Endothelial cell (in vitro differentiated cells): ENCODE measurements at places on chromosomes 2 and 18.

- DNase-seq, result no peak
Measured at GRCh38 chr2:101011152-101011551, 9.1 kb downstream of the RPL31 start.

- no peak for DNase-seq
Measured at GRCh38 chr2:148906124-148906523, 31.1 kb downstream of the KIF5C start.

GRCh38 chr2:73852020-73852419 lies 23.3 kb downstream of the STAMBP start:
- no peak for DNase-seq

- DNase-seq, result peak; percentile 11
Measured at GRCh38 chr2:53913721-53914120, 54.0 kb upstream of the GPR75 start.

DNA sequence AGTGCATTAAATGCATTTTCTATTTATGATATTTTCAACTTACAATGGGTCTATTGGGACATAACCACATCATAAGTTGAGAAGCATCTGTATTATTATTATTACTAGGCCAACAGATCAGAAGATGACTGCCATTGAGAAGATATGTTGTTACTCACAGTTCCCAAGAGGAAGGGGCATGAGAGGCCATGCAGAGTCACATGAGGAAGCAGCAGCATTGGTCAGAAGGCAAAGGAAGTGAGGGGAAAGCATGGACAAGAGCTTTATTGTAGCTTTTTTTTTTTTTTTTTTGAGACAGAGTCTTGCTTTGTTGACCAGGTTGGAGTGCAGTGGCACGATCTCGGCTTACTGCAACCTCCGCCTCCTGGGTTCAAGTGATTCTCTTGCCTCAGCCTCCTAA lies 66.2 kb upstream of the LCLAT1 start:
- no peak for DNase-seq

GRCh38 chr2:128348701-128349100 lies 30.0 kb upstream of the HS6ST1 start:
- no peak for DNase-seq

DNA sequence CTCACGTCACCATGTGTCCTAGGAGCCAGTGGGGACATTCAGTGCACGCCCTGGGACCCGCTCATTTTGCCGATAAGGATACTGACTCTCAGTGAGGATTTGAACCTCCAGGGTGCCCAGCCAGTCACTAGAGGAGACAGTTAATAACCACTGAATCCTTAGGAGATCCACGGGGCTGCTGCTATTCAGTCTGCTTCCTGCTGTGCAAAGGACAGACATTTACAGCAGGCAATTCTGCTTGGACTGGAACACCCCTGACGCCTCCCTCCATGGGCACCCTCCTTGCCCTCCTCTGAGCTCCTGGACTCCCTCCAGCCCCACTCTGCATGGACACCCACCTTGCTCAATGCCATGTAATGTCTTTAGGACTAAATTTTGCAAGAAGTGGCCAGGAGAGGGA lies 265.5 kb downstream of the EIPR1 start:
- DNase-seq, result no peak

- DNase-seq, result no peak
Measured at GRCh38 chr2:173161040-173161439, 85.4 kb downstream of the MAP3K20 start.

DNA sequence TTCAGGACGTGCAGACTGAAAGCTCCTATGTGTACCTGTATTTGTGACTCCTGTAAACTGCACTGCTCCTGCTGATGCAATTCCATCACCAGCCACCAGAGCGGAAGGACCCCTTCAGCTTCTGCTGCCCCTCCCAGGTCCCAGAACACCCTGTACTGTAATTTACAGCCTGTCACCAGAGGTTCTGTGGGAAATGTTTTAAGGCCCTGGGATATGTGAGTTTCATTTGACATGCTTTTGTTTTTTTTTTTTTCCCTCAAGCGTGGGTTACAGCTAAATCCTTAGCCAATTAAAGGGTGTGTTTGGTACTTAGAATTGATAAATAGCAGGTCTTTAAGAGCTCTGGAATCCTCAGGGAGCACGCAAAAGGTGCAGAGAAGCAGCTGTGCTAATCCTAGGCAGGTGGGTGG lies 79.4 kb downstream of the KCTD1 start:
- DNase-seq, result peak; percentile 55

GRCh38 chr2:94993176-94994062 lies 32.1 kb upstream of the MAL start:
- DNase-seq, result no peak

GRCh38 chr2:10226038-10226724 lies 76.5 kb upstream of the HPCAL1 start:
- DNase-seq, result no peak

DNA sequence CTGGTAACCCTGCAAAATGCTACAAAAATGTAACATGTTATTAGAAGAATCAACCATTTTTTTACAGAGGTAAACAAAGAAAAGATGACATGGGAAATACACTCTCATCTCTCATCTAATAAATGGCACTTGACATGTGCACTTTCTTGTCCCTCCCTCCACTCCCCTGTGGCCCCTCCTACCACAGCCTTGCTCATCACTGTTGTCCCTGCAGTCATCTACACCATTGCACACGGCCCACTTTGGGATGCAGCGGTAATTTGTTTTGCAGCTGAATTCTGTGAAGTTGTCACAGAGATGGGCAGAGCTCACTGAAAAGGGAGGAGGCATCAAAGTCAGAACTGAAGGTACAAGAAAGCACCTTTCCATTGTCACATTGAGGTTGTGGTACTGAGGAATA lies 103.6 kb downstream of the DHRS9 start:
- DNase-seq, result no peak

DNA sequence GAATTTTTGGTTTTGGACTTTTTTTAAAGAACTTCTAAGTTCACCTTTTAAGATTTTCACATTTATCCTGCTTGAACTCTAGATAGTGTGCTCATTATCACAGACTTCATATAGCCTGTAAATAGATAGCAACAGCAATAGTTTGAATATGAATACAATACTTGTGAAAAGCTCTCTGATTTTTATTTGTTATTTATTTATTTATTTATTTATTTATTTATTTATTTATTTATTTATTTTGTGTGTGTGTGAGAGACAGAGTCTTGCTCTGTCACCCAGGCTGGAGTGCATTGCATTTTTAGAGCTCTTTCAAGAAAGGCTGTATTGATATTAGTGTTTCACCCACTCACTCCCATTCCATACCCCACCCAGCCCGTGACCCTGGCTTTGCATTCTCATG lies 153.6 kb downstream of the CNTNAP5 start:
- DNase-seq, result no peak

GRCh38 chr2:37287966-37288365 lies 36.7 kb downstream of the PRKD3 start:
- no peak for DNase-seq

DNA sequence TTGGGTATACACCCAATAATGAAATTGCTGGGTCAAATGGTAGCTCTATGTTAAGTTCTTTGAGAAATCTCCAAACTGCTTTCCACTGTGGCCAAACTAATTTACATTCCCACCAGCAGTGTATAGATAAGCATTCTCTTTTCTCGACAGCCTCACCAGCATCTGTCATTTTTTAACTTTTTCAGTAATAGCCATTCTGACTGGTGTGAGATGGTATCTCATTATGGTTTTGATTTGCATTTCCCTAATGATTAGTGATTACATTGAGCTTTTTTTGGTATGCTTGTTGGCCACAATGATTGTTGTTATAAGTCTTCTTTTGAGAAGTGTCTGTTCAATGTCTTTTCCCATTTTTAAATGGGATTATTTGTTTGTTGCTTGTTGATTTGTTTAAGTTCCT lies 50.4 kb upstream of the EPAS1 start:
- no peak for DNase-seq

DNA sequence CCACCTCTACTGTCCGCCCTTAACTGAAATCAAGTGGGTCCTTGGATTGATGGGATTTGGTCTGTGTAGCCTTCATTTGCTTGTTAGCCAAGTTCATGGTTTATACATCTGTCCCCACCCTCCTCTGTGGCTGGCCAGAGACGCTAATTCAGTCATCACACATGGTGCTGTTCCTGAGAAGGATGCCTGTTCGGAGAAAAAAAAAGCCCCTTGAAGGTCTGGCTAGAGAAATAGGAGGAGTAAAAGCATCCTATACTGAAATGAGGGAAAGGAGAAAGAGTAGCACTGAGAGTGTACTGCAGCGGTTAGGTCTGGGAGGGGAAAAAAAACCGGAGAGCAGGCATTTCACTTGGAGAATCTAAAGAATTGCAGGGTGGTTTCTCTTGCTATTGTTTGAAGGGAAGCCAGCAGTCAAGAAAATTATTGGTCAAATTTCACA lies 180.6 kb upstream of the EPAS1 start:
- DNase-seq, result no peak

- no peak for DNase-seq
Measured at GRCh38 chr2:83369601-83370418, 1089.3 kb downstream of the SUCLG1 start.

- no peak for DNase-seq
Measured at GRCh38 chr18:25262920-25263319, 89.0 kb downstream of the ZNF521 start.

- no peak for DNase-seq
Measured at GRCh38 chr2:96447726-96448125, 57.4 kb downstream of the NEURL3 start.

- DNase-seq, result no peak
Measured at GRCh38 chr18:75249672-75250470, 39.3 kb downstream of the TSHZ1 start.

GRCh38 chr18:59395226-59396175 lies 36.4 kb upstream of the LMAN1 start:
- DNase-seq, result no peak

DNA sequence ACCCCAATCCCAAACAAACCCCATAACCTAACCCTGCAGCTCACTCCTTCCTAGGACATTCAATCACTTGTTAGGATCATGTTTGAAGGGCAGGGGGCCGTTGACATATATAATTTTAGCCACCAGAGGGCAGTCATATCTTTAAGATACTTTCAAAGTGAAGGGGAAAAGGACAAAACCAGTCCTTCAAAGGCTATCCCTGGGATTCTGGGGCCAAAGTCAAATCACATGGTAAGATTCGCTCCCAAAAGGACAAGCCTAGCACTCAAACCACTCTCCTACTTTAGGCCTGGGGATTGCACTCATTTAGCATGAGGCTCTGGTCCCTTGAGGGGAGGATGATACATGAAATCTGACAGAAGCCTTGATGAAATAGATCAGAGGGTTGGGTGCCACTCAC lies 44.6 kb downstream of the HAUS1 start:
- DNase-seq, result peak; percentile 68

DNA sequence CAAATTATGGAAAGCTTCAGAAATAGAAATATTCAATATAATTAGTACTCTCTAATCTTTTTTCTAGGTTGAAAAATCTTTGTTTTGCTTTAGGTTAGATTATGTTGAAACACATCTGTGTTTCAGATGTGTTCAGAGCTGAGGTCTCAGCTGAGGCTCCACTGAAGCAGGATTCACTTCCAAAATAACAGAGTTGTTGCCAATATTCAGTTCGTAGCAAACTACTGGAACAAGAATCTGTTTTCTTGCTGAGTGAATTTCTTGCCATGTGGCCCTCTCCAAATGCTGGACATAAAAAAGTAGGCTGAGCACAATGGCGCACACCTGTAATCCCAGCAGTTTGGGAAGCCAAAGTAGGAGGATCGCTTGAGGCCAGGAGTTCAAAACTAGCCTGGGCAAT lies 8.7 kb downstream of the PHOSPHO2 start:
- DNase-seq, result no peak

- no peak for DNase-seq
Measured at GRCh38 chr2:8389431-8390108, 292.3 kb upstream of the ID2 start.

- DNase-seq, result no peak
Measured at GRCh38 chr18:32270341-32270740, 80.5 kb downstream of the MEP1B start.

DNA sequence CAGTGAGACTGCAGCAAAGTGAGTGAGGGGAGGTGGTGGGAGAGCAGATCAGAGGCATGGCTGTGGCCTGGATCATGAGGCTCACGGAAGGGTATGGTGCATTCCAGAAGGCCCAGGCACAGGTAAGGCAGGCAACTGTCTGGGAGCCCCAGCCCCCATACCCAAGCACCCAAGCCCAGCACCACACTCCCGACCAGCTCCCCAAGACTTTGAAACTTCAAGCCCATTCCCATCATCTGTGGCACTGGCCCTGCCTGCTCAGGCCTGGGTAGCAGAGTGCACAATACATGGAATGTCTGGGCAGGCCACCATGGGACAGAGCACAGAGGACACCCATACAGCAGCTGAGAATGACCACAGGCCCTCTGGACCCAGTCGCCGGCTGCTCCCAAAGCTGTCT lies 202.6 kb upstream of the ARL4C start:
- DNase-seq, result no peak

DNA sequence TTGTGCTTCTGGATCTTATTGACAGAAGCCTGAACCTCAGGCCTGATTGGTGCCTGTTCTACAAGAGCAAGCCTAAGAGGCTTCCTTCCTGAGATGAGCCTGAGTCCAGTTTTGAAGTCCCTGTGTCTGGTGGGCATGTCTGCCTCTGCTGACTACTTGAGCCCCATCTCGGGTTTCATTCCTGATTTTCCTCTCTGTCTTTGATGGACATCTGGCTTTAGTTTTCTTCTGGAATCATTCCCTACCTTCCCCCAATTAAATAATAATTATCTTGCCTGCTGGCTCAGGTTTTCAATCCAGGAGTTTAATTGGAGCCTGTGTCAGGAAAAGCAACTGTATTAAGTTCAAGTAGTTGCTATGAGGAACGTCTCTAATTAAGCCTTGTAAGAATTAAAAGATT lies 135.5 kb upstream of the MC4R start:
- no peak for DNase-seq

- peak; percentile 24 for DNase-seq
Measured at GRCh38 chr2:234686088-234686890, 189.4 kb upstream of the ARL4C start.

- DNase-seq, result peak; percentile 72
Measured at GRCh38 chr2:118202707-118203303, 114.5 kb downstream of the INSIG2 start.

- no peak for DNase-seq
Measured at GRCh38 chr2:59237311-59237710, 996.2 kb upstream of the FANCL start.

GRCh38 chr18:68083776-68084175 lies 567.3 kb upstream of the DSEL start:
- no peak for DNase-seq

- DNase-seq, result no peak
Measured at GRCh38 chr2:240377366-240377765, 58.1 kb upstream of the GPC1 start.

GRCh38 chr18:13564579-13564978 lies 161.8 kb downstream of the FAM210A start:
- DNase-seq, result no peak
